ENCODE measurements at places on chromosomes 1 and 21.

DNA sequence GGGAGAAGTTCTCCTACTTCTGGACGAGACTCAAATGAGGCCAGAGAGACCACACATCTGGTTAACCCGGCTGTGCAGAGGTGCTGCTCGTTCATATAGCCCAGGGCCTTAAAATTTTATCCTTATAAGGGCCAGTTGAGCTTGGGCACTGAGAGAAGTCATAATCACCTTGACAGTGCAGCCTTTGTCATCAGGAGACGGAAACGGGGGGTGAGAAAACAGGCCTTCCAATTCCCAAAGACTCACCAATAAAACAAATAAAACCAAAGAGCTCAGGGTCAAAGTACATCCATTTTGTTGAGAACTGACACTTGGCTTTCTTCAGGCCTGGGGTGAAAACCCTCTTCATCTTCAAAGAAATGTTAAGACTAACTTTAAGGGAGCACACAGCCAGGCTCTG lies 167.1 kb downstream of the TGFBR3 start:
- no peak for DNase-seq

DNA sequence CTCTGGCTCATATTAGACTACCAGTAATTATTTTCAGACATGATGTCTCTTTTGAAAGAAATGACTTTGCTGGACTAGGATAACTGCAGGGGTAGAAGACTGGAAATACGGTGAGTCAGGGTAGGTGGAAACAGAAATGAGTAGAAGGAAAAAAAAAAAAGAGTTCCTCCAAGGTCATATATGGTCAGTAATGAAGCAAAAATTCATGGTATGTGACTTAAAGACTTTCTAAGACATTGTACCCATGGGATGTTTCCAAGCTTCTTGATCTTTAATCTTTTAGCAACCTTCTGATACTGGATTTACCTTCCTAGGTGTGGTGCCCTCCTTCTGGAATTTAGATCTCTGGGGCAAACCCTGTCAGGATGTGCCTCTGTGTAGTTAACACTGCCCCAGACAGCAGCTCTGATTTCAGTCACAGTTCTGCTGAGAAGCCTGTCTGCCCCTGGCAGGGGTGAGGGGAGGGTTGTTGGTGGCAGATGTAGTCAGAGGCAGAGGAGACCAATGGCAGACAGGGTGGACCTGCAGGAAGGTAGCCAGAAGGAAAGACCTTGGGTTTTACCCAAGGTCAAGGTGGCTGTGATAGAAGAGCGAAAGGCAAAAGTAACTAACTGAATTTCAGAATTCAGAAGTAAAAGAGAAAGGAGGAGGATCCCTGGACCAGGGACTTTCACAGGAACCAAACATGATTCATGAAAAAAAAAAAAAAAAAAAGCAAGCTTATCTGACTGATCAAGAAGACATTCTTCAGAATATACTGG lies 44.1 kb upstream of the BCL10 start:
- DNase-seq: no peak

- no peak for DNase-seq
Measured at GRCh38 chr1:178389441-178389840, 107.3 kb downstream of the CLEC20A start.

GRCh38 chr1:113931451-113931851 lies 2.3 kb downstream of the HIPK1 start:
- peak; percentile 95 for DNase-seq

DNA sequence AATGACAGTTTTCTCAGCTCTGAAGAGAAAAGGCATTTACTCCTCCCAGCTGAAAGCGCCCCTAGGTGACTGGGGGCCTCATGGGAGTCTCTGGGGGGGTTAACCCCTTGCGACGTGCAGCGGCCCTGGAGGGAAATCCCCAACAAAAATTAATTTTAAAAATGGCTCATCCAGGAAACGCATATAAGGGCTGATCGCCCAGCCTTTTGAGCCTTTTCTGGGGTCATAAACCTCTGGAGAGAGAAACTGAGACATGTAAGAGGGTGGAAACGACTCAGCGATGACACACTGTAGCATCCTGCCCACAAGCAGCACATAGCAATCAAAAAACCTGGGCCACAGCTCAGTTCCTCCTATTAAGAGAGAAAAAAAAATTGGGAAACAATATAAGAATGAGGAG lies 20.4 kb upstream of the HPDL start:
- no peak for DNase-seq

- no peak for DNase-seq
Measured at GRCh38 chr1:159261721-159262494, 40.2 kb upstream of the FCER1A start.

- DNase-seq: no peak
Measured at GRCh38 chr1:152737997-152738396, 19.8 kb upstream of the KPRP start.

DNA sequence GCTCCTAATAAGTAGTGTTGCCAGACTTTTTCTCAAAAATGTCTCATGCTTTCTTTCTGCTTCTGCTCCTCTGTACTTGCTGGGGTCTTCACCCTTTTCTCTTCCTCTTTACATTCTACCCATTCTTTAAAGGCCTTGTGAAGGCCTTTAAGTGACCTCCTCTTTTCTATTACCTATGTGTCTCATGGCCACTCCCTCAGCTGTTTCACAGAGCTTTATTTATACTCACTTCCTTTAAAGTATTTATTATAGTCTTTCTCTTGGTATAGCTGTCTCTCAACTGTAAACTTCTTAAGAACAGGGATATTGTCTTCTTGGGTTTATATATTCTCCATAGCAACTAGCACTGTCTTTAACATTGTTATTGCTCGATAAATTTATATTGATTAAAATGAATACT lies 792 bp downstream of the GOLPH3L start:
- DNase-seq: peak; percentile 31

GRCh38 chr1:32215629-32216480 lies 6.3 kb downstream of the TMEM234 start:
- DNase-seq: peak; percentile 85

- no peak for DNase-seq
Measured at GRCh38 chr1:52343979-52344378, 22.0 kb downstream of the CC2D1B start.

- DNase-seq: peak; percentile 82
Measured at GRCh38 chr1:198641501-198641900, 2.7 kb downstream of the PTPRC start.
